ENCODE measurements at places on chromosomes 5 and 9.

GRCh38 chr5:134029156-134029555 lies 24.4 kb upstream of the VDAC1 start:
- DNase-seq: no peak

DNA sequence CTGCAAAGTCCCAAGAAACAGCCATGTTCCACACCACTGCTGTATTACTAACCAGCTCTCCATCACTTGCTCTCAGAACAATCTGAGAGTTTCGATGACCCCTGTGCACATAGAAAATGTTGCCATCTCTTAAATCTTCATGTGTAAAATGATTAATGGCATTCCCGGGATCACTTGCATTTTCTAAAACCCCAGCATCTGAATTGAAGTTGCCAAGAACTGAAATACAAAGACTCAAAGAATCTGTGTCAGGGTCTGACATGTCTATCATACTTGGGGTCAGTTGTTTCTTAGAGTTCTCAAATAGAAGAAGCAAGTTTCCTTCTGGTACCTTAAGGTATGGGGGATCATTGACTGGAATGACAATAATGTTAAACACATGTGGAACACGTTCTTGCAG lies 115.1 kb downstream of the ESM1 start:
- DNase-seq: no peak

GRCh38 chr5:154485096-154485491 lies 7.1 kb upstream of the HAND1 start:
- no peak for DNase-seq

GRCh38 chr5:102611312-102611711 lies 112.5 kb upstream of the SLCO6A1 start:
- DNase-seq: no peak

DNA sequence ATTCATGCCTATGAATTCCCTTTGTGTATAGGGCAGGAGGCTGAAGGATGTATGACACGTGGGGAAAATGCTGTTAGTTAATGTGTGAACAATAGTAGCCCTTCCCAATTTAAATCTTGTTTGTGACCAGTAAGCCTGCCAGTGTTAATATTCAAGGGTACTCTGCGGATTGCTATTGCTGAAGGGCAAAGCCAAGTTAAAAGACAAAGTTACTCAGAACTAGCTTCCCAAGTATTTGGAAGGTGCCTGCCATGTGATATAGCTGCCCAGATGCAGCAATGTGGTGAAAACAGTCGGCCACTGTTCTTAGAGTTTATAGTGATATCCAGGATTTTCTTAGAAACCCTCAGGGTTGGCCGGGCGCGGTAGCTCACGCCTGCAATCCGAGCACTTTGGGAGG lies 34.6 kb downstream of the MARVELD2 start:
- no peak for DNase-seq

- no peak for DNase-seq
These were observed 19.7 kb downstream of the MAT2B start for GRCh38 chr5:163525096-163525495.

GRCh38 chr9:36798350-36799065 lies 225.8 kb downstream of the MELK start:
- DNase-seq: no peak

DNA sequence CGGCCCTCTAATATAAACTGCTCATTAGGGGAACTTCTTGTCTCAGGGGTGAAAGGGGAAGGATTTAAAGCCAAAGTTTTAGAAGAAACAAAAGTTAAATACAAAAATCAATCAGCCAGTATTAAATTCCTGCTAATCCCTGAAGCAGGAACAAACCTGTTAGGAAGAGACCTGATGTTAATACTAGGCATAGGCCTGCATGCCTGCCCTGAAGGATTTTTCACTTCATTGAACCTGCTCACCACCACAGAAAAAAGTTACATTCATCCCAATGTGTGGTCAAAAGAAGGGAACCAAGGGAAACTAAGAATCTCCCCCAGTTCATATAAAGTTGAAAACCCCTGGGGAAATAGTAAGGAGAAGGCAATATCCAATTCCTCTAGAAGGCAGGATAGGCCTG lies 9.4 kb upstream of the RNF180 start:
- no peak for DNase-seq

DNA sequence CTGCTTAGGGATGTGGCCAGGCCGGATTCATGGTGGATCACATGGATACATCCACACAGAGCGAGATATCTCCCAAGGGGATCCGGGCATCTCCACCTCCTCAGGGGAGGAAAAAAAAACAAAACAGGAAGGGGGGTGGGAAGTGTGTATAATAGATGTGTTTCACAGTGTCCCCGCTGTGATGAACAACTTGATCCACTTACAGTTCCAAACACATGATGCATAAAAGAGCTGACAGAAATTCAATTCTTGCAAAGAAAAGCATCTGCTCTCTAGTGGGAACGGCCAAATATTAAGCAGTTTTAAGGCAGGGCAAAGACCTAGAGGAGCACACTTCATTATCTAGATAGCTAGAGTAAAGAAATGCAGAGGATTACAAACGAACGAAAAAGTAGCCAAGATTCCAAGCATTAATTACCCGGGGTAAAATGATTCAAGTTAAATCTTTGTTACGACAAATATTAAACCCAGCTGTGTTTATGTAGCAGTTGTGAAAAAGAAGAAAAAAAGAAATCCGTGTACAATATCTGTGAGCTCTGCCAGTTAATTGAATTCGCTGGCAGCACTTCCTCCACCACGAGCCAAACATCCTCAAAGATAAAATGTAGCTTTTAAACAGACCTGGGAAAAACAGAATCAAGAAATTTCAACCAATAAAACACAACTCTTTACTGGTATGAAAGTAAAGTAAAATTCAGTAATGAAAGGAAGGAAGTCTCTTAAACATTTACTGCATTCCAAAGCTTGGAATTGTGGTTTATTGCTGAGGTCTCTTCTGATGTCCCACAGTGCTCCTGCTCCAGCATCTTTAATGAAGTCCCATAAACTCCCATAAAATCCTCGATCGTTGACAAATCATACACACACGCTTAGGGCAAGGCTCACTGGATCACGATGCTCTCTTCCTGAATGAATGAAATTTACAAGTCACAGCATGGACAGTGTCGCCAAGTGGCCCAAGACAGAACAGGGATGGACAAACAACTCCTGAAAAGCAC lies 213.0 kb downstream of the CRB2 start:
- no peak for DNase-seq

- peak; percentile 46 for DNase-seq
These were observed 50.5 kb downstream of the HACD4 start for GRCh38 chr9:20980832-20981455.

DNA sequence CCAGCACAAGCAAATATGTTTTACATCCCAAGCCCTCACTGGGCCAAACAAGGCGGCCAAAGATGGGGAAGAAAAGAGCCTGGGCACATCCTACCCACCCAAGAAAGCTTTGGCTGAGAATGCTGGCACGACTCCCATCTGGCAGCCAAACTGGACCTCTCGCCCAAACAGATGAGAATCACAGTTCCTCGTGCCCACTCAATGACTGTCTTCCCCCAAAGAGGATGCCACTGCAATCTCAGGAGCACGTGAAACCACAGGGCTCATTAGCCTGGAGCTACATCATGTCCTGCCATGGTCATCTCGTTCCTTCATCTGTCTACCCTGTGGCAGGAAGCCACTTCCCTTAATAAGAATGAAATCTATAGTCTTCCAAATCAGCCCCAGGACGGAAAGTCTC lies 536.8 kb downstream of the BNC2 start:
- DNase-seq: no peak

DNA sequence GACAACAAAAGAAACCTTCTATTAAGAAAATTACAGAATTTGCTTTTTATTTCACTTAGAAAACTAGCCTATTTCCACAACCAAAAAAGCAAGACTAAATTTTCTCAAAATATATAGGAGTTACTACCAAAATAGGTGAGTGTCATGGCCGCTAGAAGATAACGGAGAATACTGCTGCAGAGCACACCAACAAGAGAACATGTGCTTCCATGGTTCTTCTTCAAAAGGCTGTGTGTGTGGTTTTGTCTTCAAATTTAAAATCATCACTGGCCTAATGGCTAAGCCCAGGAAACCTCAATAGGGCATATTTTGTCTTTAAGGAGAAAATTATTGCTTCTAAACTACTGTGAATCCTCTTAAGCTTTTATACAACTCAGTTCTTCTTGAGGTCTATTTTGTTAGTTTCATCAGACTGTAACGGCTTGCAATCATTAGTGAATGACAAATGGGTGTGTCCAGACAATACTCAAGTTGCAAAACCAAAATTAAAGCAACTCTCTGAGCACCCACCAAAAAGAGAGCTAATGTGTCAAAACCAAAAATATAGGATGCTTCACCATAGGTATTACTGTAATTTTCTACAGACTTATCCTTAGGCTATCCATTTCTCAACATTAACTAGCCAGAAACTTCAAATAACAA lies 3.3 kb downstream of the SETX start:
- DNase-seq: no peak

- DNase-seq: no peak
These were observed 1503.0 kb downstream of the EFNA5 start for GRCh38 chr5:106167766-106168165.

GRCh38 chr5:19950897-19951296 lies 37.1 kb downstream of the CDH18 start:
- DNase-seq: no peak

- no peak for DNase-seq
These were observed 38.6 kb upstream of the SMC5 start for GRCh38 chr9:70220216-70220615.

DNA sequence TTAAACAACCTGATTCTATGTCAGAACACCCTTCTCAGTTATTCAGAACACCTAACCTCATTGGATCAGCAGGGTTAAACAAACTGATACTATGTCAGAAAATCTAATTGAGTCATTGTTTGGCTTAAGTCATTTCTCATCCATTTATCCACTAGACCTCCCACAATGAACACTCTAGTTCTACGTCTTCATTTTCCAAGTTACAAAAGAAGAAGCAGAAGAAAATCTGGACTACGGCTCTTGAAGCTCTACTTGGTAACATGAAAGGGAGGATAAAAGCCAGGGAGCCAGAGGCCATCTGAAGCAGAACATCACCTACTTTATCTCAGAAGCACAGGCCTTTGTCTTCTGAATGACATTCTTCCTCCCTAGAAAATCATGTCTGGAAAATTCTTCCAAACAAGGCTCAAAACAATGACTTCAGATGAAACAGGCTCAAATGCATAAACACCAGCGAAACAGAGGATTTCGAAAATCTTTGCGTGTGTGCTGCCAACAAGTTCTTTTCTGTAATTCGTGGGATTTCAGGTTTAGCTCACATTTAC lies 35.4 kb upstream of the TGFBI start:
- no peak for DNase-seq

DNA sequence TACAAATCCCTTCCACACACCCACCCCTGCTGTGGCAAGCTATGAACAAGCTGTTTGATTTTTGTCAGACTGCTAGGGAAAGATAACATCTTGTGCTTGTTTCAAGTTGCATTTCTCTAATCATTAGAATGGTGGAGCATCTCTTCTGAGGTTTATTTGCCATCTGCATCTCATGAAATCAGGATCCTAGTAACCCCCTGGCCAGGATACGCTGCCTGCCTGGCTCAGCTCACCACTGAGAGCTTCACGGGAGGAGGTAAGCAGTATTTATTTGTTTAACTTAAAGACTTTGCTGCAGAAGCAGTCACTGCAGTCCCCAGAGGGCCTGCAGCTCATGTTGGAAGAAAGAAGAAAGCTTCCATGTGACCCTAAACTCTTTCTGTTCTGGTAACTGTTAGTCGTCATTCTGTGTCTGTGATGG lies 83.3 kb upstream of the CXCL14 start:
- no peak for DNase-seq

GRCh38 chr5:54117957-54118356 lies 192.4 kb downstream of the ARL15 start:
- DNase-seq: no peak

- DNase-seq: no peak
These were observed 161.5 kb upstream of the CDKN2B start for GRCh38 chr9:22170556-22170955.

GRCh38 chr5:126969548-126969947 lies 60.8 kb downstream of the MARCHF3 start:
- DNase-seq: peak; percentile 61

- no peak for DNase-seq
These were observed 398.3 kb downstream of the ANXA1 start for GRCh38 chr9:73549991-73550390.

DNA sequence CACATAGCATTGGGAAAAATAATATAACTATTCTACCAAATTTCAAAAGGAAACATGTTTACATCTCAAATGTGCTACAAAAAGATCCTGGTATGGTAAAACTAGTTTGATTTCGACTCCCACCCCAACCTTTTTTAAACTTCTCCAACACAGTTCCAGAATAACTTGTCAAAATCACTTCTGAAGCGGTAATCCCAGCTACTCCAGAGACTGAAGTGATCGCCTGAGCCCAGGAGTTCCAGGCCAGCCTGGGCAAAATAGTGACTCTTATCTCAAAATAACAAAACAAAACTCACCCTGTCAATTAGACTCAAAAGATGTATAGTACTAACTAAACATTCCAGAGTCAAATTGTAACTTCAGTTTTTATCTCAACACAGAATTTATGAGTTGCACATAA lies 71.3 kb upstream of the RNF38 start:
- no peak for DNase-seq

GRCh38 chr5:128422612-128423011 lies 115.4 kb downstream of the FBN2 start:
- DNase-seq: no peak

GRCh38 chr5:77960305-77960704 lies 184.2 kb upstream of the TBCA start:
- DNase-seq: no peak

DNA sequence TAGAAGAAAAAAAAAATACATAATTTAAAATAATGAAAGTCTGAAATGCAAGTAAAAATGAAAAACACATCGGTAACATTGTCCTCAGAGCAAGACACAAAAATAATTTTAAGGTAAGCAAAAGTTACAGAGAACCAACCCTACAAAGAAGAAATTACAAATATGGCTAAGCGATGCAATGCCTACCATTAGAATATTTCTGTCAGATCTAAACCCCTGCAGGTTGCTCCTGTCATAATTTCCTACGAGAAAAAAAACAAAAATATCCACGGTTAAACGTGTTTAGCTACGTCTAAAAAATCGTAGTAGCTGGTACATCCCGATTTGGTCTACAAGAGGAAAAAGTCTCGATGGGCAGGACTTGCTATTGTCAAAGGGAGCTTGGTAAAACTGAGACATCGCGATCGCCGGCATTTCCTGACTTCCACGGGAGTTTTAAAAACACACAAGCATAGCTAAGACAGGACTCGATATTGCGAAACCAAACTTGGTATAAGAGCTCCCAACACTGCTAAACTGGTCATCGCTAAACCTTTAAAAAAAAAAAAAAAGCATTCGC lies 1.1 kb upstream of the ANXA2R start:
- DNase-seq: no peak

DNA sequence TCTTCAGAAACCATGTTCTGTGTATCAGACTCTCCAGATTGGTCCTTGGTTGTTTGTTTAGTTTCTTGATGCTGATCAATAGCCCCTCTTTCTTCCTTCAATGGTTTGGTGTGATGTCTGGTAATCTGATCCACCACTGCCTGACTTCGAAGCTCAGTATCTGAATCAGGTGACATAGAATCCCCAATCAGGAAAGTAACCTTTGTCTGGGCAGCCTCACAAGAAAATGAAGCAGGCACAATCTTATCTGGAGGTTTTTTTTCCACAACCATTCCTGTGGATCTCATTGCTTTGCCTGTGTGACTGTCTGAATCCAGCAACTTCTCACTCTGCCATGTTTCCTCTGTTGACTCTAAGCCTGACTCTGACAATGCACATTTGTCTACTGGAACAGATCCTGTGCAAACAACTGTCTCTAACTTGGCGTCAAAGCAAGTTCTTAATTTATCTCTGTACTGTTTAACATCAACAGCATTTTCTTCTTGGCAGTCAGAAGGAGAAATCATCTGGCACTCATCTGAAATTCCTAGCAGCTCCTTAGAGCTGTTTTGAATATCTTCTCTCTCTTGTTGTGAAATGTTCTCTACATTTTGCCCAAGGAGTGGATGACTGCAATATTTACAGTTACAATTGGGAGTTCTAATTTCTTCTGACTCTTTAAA lies 37.1 kb upstream of the RAPGEF6 start:
- DNase-seq: no peak

All from GF-D8 (cell line).